ENCODE measurements at places on chromosomes 3 and 15.
A peak's percentile ranks its signal among the peaks of the same experiment; 100 is the strongest.

DNA sequence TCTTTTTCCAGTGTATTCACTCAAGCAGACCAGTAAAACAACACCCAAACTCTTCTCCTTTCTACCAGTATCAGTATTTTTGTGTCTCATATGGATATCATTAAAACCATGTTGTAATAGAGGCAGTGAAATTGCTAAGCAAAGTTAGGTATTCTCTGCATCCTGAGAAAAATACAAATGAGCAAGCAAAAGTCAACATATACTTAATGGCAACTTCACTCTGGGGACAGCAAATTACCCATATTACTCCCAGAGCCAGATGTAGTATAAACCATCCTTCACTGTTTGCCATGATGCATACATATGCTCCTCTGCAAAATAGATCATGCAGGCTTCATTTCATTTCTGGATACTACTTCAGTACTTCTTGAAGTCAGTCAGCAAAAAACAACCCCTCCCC is 22.1 kb downstream of the UBA5 start:
- DNase-seq = no peak

GRCh38 chr15:37100966-37101215 is 542 bp upstream of the MEIS2 start:
- no peak for DNase-seq

GRCh38 chr15:77416954-77417353 is 3.0 kb downstream of the PEAK1 start:
- DNase-seq = no peak

- no peak for DNase-seq
Measured at GRCh38 chr3:18672561-18672960, 247.4 kb upstream of the SATB1 start.

DNA sequence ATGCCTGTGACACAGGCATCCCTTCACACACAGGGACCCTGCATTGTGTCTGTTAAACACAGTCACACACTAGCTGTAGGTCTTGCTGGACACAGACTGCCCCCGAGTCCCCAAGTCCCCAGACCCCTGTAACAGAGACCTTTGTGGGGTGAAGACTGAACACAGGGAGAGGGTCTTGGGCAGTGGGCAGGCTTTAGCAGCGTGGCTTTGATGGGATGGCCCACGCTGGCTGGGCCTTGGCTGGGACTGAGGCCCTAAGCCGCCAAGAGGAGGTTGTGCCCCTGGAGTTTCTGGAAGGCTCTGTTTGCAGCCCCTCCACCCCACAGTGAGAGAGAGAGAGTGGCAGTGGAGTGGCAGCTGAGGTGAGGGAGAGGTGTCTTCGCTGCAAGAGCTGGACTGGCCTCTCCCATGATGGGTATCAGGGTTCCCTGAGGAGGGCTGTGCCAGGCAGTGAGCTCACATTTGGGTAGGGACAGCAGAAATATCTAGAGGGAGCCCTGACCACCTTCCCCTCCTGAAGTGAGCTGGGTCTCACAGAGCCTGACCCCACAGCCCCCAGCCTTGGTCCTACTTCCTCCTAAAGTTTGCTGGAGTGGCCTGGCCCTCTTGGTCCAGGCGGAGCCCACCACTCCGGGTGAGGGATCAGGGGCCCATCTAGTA is 635 bp upstream of the VILL start:
- DNase-seq = no peak

DNA sequence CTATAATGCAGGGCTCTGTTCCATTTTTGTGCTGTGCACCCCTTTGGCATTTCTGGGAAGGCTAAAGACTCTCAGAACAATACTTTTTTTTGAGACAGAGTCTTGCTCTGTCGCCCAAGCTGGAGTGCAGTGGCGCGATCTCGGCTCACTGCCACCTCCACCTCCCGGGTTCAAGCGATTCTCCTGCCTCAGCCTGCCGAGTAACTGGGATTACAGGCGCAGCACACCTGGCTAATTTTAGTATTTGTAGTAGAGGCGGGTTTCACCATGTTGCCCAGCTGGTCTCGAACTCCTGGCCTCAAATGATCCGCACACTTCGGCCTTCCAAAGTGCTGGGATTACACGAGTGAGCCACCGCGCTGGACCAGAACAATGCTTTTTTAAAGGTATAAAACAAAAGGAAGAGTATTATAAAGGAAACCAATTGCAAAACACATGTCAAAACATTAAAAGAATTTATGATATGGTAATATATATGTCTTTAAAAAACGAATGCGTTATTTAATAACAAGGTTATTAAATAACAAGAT is 999 bp downstream of the SQOR start:
- DNase-seq = no peak

DNA sequence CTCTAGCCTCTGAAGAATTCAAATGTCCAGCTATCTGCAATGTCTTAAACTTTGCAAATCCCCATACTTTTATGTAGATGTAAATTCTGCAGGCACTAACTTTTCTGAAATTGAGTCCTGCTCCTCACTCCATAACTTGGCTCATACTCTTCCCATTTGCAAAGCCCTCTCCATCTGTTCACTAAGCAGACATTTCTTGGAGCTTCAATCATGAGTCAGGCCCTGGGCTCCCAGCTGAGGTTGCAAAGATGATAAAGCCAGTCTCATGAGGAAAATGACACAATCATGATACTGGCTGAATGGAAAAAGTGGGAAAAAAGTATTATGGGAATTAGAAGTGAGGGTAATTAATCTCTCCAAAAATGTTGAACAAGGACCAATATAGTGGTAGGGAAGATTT is 507.6 kb downstream of the NR2F2 start:
- DNase-seq = no peak

GRCh38 chr3:40765884-40766283 is 241.1 kb downstream of the ZNF621 start:
- DNase-seq = peak; percentile 26

- DNase-seq = no peak
Measured at GRCh38 chr3:134092208-134092701, 62.5 kb upstream of the SLCO2A1 start.

DNA sequence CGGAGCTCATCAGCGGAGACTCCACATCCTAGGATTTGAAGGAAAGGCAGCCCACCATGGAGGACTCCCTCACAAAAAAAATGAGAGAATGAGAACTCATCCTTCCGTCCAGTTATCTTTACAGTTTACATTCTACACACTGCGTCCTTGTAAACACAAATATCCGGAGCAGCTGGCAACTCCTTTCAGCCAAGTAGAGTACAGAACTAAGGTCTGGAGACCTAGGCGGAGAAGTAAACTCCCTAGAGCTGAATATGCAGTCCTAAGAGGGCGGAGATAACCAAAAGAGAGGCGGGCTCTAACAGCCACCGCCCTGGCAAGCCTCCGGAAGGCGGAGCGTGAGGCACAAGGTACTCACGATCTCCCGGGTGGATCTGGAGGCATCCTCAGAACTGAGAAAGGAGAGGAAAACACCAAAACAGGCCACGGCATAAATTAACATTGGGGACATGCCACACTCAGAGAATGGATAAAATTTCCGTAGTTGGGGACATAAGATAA is 924 bp upstream of the SIN3A start:
- DNase-seq = peak; percentile 60

DNA sequence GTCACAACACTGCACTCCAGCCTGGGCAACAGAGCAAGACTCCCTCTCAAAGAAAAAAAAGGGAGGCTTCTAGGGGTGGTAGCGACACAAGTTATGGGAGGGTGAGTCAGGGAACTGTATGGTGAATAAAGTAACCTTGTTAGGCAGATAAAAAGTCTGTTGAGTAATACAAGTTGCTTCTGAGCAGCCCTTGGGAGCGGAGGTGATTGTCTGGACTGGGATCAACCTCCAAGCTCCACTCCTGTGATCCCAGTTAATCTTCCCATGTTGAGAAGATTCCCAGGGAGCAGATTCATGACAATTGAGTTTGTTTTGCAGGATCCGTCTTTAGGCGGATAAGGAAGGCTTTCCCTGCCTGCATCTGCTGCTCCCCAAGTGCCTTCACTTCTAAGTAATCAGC is 335.9 kb downstream of the THSD4 start:
- DNase-seq = no peak

DNA sequence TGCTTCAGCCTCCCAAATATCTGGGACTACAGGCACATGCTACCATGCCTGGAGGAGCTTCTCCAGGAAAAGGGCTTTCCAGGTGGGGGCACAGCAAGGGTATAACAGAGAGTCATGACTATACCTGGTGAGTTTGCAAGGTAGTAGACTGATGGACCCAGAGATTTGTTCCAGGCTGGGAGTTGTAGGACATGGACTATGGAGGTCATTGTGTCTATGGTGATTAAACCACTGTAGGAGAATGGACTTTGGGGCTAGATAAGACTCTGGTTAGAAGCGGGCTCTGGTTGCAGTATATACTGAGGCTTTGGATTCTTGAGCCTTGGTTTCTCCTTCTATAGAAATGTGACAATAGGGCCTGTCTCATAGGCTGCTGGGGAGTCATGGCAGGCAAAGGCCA is 104.7 kb downstream of the EPHB1 start:
- no peak for DNase-seq

- DNase-seq = no peak
Measured at GRCh38 chr3:142115867-142116668, 33.3 kb downstream of the TFDP2 start.

GRCh38 chr3:113532698-113533533 is 561 bp downstream of the SIDT1 start:
- DNase-seq = no peak

GRCh38 chr15:74387621-74388362 is 20.3 kb upstream of the CYP11A1 start:
- no peak for DNase-seq

DNA sequence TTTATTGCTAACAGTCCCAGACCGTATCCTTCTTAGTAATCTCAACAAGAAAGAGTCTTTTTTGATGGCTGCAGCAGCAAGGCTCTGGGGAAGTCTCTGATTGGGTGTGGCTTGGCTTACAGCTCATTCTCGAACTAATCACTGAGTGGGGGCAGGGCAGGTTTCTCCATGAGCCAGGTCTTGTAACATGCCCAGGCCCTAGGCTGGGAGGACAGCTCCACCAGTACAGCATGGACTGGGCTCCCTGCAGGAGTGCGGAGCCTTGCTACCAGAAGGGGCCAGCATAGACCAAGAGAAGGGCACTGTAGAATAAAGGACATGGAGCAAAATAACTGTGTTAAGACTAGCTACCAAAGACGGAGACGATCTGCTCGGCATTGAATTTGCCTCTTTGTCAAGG is 7.2 kb downstream of the CD276 start:
- DNase-seq = no peak

DNA sequence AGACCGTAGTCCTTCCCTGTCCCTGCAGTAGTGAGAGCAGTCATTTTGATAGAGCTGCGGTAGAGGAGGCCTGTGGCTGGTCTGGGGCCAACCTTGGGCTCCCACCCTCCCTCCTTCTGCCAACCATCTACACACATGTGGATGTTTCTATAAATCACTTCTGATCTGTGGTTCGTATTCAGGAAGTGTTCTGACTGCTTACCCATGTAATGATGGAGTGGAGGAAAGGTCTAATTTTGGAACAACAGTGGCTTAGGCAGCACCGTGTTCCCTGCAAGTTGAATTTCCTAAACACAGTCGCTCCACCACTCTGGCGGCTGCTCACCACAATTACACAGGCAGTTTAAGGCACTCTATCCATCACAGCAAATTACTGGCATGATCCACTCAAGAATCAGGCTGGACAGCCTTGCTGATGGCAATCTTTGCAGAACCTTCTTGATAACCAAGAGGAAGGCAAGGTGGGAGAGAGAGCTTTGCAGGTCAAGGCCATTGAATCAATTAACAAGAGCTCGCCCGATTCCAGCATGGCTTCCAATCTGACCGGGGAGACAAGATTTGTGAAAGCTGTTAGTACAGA is 104.7 kb upstream of the VEPH1 start:
- DNase-seq = no peak

DNA sequence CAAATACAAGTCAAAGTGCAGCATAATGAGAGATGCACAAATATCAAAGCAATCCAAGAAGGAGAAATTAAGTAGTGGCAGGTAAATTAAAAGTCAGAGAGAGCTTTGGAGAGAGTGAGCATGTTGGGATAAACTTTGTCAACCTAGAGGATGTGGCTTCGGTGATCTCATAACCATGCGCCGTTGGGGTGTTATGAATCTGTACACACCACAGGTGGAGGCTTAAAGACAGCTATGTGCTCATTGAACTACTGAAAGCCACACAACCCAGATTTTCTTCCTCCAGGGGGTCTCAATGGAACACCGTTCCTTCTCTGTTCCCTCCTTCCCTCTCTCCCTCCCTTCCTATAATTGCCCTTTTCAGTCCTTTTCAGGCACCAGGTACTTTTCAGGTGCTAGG is 52.0 kb downstream of the SUCNR1 start:
- DNase-seq = no peak

DNA sequence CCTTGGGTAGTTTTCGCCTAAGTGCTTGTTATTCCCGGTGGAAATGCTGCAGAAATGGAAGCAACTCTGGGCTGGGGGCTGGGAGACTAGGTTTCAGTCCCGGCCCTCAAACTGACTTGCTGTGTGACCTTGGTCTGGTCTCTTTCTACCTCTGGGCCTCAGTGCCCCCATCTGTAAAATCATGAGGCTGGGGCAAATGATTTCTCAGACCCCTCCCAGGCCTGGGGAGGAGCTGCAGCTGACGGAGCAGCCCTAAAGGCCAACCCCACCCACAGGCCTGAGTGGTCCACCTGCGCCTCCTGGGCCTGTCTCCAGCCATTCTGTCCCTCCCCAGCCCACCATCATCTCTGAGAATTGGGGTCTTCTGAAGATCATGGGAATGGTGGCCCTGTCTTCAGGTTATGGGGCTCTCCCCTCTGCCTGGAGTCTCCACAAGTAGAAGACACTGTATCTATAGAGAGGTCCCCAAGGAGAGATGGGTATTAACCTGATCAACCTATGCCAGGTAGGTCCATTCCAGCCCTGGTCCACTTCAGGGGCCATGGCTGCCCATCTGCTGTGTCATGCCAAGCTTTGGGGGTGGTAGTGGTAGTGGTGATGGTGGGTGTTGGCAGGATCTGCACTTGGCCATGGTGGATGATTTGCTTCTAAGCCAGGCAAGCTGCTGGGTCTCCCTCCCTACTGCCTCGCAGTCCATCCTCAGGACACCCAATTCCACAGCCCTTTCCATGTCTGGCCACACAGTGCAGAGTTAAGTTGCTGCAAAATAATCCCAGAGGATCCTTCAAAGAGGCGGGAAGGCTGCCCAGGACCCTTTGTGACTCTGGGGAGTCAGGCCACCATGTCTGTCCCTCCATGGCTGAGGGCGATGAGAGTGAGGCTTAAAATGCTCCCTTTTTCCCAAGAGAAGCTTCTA is 46.0 kb downstream of the ITGA11 start:
- no peak for DNase-seq

DNA sequence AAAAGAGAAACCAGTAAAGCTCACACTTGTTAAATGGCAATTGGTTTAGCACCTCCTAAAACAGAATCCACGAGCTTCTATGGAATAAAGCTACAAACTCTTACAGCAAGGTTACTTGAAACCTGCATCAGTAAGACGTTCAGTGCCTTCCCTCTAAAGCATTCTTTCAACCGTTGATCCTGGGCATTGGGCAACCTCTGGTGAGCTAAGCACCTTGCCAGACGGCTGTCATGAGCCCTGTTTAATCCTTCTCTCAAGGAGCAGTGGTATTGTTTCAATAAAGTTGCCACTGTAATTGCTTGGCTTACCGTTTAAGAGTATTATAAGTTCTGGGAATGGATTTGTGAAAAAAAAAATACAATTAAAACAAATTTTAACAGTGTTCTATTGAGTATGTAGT is 75.0 kb downstream of the COL8A1 start:
- DNase-seq = no peak
